ENCODE measurements at places on chromosomes 1 and 21.
A peak's percentile ranks its signal among the peaks of the same experiment; 100 is the strongest.

GRCh38 chr1:35929730-35930592, 944 bp upstream of the AGO3 start:
- DNase-seq, result peak; percentile 25

DNA sequence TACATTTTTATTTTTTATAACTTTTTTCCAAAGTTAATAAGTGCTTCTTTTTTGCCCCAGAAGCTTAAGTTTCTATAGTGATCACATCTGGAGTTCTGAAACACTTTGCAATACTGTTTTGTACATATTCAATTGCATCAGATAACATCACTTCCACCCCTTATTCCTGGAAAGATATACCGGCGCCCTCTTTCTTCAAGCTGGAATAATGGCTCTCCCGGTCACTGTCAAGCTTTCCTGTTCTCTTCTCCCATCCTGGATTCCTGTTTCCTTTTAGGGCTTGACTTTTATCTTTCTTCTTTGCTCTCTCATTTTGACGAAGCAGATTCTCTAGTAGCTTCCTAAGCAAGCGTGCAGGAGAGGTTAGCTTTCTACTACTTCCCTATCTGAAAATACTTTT, 1866.8 kb downstream of the MRPL39 start:
- DNase-seq, result no peak

DNA sequence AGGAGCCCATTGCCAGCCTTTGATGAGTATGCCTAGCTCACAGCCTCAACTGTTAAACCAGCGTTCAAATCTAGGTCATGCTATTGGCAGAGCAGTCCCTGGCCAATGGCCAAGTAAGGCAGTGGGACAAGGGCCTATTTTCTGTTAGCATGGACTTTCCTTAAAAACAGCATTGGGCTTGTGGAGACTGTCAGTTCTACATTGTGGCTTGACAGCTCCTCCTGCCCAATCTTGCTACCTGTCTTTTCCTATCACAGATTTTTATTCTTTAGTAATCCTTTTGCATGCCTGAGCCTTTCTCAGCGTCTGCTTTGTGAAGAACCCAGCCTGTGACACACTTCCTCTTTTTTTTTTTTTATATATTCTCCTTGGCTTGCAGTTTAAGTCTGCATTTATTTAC, 56.4 kb downstream of the DIP2A start:
- DNase-seq, result peak; percentile 42

DNA sequence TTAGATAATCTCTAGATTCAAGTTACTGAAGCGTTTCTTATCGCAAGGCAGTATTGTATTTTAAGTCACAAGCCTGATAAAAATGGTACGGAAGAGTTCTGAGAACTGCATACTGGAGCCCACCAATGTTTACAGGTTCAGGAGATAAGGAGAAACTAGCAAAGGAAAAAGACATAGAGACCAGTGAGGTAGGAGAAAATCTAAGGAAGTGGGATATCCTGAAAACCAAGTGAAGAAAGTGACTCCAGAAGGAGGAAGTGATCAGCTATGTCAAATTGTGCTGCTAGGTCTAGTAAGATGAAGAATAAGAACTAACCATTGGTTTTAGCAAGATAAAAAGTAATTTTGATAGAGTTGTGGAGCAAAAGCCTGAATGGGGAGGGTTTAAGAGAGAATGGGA, 31.0 kb upstream of the ACADM start:
- no peak for DNase-seq

- DNase-seq, result no peak
These were observed 6.3 kb downstream of the UBE2G2 start for GRCh38 chr21:44795342-44795741.

DNA sequence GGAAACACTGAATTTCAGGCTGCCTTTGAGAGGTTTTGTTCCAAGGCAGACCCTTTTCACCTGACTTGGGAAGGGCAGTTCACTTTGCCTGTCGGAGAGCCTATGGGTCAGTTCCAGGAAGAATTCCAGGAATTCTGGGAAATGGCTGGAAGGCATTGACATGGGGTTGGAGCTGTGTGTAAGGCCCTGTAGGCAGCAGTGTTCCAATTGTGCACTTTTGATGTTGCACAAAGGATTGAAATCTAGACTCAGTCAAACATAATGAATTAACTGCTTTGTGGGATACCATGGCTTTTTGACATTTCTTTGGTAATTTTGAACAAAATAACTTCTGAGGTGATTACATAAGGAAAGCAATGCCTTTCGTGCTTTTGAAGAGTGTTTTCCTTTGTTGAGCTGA, 184.6 kb downstream of the SDCCAG8 start:
- DNase-seq, result no peak

DNA sequence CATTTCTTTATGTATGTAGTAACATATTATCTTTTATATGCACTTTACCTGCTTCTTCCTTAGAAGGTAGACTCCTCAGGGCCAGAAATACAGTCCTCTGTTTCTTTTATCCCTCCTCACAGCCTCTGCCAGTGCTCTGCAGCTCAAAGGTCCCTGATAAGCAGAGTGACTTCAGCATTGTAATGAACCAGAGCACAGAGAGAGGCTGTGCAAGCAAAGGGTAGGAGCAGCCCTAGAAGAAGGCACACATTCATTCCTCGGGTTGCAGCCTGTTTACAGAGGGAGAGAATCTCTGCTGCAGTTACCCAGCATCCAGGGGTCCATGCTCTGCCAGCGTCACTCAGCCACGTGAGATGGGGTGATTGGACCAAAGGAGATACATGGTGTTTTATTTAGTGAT, 101.1 kb downstream of the RHOU start:
- no peak for DNase-seq

GRCh38 chr1:21956720-21957552, 19.8 kb upstream of the HSPG2 start:
- peak; percentile 42 for DNase-seq

GRCh38 chr21:44919111-44919912, 1.4 kb downstream of the ITGB2 start:
- DNase-seq, result no peak

GRCh38 chr1:83928396-83928795, 70.5 kb downstream of the TTLL7 start:
- no peak for DNase-seq

DNA sequence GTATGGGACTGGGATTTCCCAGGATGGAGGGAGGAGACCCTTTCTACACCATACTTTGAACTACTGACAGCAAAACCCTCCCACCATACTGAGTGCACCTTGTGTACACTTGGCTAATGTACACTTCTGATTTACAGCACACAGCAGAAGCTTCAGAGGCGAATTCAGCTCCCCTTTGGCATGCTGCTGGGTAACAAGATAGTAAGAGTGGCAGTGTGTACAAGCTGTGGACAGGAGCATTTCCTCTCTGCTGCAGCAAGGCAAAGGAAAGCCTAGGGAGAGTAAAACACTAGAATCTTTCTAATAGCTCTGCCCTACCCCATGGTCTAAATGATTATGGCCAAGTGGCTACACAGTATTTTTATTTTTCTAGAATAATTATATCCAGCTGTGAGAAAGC, 83.9 kb upstream of the ARTN start:
- DNase-seq, result no peak

DNA sequence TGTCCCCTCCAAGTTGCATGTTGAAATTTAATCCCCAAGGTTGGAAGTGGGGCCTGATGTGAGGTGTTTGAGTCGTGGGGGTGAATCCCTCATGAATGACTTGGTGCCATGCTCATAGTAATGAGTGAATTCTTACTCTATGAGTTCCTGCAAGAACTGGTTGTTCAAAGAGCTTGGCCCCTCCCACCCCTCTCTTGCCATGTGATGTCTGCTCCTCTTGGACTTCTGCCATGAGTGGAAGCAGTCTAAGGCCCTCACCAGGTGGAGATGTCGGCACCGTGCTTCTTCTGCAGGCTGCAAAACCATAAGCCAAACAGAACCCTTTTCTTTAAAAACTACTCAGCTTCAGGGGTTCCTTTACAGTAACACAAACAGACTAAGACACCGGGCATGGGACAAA, 14.3 kb downstream of the G0S2 start:
- DNase-seq, result no peak

DNA sequence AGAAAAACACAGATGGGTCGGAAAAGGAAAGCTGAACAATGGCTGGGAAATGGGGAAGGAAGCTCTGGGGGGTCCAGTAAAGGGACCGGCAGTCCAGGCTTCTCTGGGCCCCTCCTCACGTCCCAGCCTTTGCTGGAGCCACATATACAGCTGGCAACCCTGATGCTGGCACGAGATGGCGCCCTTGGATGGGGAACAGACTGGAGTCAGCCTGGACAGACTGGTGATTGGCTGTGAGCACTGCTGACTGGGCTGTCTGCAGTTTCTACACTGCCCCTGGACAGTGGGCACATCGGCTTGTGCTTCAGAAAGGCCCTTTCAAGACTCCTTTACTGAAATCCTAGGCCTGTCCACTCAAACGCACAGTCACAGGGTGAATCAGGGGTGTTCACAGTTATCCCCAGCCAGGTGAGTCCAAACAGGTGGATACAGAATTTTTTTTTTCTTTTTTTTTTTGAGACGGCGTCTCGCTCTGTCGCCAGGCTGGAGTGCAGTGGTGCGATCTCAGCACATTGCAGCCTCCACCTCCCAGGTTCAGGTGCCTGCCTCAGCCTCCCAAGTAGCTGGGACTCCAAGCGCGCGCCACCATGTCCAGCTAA, 31.1 kb upstream of the ZBTB40 start:
- DNase-seq, result peak; percentile 79

DNA sequence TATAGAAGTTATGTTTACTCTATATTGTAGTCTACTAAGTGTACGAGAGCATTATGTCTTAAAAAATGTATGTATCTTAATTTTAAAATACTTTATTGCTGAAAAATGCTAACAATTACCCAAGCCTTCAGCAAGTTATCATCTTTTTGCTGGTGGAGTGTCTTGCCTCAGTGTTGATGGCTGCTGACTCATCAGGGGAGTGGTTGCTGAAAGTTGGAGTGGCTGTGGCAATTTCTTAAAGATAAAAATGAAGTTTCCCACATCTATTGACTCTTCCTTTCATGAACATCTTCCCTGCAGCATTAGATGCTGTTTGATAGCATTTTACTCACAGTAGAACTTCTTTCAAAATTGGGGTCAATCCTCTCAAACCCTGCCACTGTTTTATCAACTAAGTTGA, 95.8 kb downstream of the CDC7 start:
- no peak for DNase-seq

DNA sequence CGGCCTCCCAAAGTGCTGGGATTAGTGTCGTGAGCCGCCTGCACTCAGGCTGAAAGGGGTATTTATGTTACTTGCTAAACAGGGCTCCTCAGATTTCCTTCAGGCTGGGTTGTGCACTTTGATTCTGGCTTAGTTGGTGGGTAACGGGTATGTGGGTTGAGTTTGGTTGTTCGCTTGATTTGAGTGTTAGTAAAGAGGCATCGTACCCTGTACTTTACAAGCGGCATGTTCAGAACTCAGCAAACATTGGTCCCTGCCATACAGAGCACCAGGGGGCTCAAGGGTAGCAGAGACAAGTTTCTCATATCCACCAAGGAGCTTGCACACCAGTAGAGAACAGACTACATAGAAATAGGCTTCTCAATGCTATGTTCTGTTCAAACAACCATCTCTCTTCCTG, 147.8 kb downstream of the PGBD5 start:
- DNase-seq, result no peak

GRCh38 chr21:29726044-29726443, 213.8 kb downstream of the GRIK1 start:
- DNase-seq, result no peak

- peak; percentile 52 for DNase-seq
These were observed 3.4 kb downstream of the CTTNBP2NL start for GRCh38 chr1:112399456-112399855.

DNA sequence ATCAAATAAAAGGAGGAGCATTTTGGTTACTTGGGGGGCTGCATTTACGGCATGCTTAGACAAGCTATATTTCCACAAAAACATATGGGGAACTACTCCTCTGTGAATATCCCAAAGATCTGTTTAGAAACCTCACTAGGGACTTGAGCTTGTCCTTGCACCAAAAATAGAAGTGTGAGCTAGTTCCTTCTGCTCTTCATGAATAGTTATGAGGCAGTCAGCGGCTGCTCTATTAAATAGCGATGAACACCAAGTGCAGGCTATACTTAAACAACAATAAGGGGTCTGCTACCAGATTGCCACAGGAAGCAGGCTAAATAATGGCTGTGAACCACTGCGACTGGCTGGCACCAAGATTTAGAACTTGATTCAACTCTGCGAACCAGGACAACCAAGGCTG, 190.1 kb downstream of the PCP4 start:
- no peak for DNase-seq

DNA sequence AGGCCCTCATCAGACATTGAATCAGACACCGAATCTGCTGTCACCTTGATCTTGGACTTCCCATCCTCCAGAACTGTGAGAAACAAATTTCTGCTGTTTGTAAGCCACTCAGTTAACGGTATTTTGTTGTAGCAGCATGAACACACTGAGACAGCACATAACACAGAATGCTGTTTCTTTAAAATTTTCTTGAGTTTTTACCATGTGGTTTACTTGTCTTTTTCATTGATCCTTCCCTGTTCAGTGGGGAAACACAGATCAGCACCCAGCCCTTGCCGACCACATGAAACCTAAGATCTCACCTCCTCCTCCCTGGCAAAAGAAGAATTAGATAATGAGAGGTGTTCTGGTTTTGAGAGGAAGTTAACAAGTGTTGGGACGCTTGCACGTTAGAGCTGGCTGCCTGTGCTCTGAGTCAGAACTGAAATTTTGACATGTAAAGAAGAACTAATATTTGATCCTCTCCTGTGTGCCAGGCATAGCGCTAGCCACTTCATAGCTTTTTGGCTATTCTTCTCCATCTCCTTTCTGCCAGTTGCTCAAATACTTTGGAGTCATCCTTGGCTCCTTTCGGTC, 179.6 kb downstream of the DHRS3 start:
- DNase-seq, result peak; percentile 31

DNA sequence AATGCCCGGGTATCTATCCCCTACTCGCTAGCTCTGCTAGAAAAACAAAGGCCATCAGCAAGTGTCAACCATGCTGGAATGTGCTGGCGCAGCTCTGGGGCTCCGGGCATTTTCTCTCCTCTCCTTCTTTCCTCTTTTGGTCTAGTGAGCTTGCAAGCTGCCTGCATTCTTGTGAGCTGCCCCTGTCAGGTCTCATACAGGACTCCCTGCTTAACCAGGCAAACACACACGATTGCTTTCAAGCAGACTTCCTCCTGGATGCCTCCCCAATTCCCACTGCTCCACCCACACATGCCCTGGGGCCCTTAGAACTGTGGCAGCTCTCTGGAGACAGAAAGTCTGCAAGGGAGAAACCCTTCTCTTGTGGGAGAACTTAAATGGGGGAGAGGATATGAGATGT, 35.7 kb upstream of the SUCO start:
- DNase-seq, result no peak

- no peak for DNase-seq
These were observed 5.9 kb downstream of the ZYG11A start for GRCh38 chr1:52848423-52848822.

GRCh38 chr1:16971341-16972188, 8.9 kb downstream of the MFAP2 start:
- DNase-seq, result no peak

GRCh38 chr1:170670802-170671628, 7.1 kb downstream of the PRRX1 start:
- no peak for DNase-seq

- DNase-seq, result no peak
These were observed 968.1 kb upstream of the ADGRL4 start for GRCh38 chr1:79974659-79975058.

GRCh38 chr1:160641323-160642280, 5.2 kb downstream of the SLAMF1 start:
- no peak for DNase-seq
